Stimulated activated CD4-positive, alpha-beta T cell treated with anti-CD3 and anti-CD28 coated beads, Interleukin-2, amount 100 ng/mL, for 24 hours (primary cell): ENCODE measurements at places on chromosomes 11 and 22.

GRCh38 chr22:17471886-17472535, 91.3 kb upstream of the SLC25A18 start:
- no peak for DNase-seq

DNA sequence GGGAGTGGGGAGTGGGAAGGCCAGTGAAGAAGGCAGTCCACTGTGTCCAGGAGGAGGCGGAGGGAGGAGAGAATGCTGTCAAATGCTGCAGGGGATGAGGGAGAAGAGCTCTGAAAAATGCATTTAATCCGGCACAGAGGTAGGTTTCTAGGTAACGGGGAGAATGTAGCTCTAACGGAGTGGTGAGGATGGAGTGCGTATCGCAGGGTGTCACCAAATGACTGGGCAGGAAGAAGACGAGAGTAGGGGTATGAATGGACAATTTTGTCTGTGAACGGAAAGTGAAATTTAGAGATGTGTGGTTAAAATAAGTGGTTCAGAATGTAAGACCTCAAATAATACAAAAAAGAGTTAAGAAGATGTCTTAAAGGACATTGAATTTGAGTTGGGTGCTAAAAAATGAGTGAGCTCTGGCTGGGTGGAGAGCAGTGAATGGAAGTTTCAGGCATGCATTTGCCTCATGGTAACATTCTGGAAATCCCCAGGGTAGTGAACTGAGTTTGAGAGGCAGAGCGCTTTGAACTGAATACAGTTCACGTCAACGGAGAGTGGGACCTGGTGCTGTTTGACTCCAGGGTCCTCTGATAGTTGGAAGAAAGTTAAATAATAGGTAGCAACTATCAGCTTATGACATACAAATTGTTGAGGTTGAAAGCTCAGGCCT, 81.3 kb upstream of the CADM1 start:
- no peak for DNase-seq

- no peak for DNase-seq
Measured at GRCh38 chr22:46158283-46158682, 8.0 kb downstream of the PPARA start.

DNA sequence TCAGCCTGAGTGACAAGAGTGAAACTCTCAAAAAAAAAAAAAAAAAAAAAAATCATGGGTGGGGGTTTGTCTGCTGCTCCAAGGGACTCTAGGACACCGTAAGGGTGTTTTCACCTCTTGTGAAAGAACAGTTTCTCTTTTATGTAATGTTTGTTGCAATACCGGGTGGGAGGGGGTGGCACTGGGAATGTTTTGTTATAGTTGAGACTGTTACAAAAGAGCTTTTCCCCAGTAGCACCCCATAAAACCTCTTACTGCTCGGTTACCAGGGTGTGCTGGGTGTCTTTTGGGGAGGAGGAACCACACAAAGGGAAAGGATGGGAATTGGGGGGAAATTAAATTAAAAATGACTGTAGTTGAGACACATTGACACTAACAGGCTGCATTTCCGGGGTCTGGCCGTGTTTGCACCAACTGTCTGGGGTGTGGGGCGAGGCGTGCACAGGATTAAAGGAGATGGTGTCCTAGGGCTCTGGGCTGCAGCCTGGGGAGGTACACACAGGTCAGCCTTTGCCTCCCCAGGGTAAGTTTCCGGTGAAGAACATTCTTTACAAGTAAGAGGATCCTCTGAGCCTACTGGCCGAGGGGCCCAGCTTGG, 1.6 kb downstream of the NFAM1 start:
- no peak for DNase-seq

- no peak for DNase-seq
Measured at GRCh38 chr11:64118876-64119665, 46.8 kb downstream of the MACROD1 start.

DNA sequence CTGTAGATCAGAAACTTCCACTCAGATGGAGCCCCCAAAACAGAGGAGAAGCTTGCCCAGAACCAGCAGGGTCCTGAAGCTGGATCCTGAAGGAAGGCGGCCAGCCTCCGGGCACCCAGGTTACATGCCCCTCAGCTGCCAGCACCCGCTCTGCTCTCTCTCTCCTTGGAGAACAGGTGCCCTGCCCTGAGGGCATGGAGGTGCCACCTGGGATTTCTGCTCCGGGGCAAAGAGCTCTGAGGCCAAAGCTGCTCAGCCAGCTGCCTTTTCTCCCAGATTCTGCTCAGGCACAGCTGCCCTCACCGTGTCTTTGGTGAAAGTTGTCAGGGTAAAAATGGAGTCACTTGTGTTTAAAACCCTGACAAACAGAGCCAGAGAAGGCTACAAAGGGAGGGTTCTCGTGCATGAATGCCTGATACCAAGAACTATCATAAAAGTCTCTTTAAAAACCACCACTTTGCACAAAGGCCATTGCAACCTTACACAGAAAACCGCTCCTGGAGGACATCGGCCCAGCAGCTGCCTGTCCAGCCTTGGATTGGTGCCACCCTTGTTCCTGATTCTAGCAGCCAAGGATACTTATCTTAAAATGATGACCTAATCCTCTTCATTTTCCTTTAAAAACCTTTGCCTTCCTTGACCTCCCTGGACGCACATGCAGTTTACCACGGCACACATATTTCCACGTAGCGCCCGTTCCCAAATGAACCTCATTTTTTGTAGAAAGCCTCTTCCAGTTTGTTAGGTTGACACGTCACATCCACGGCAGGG, 140.0 kb downstream of the CACNA1I start:
- no peak for DNase-seq

DNA sequence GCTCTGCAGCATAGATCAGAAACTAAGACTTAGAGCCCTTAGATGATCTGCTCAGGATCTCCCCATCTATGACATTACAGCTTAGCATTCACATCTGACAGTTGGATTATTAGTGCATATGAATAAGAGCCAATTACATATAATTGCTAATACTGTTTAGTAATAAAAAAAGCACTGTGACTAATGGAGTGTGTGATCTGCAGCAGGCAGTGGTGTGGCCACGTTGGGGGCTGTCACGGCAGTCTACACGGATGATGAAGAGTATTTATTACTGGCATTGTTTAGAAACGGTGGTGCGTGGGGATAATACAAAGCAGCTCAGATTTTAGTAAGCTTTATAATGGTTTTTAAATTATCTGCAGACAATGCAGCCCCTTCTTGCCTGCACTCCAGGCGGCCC, 93.5 kb upstream of the TIMP3 start:
- no peak for DNase-seq

DNA sequence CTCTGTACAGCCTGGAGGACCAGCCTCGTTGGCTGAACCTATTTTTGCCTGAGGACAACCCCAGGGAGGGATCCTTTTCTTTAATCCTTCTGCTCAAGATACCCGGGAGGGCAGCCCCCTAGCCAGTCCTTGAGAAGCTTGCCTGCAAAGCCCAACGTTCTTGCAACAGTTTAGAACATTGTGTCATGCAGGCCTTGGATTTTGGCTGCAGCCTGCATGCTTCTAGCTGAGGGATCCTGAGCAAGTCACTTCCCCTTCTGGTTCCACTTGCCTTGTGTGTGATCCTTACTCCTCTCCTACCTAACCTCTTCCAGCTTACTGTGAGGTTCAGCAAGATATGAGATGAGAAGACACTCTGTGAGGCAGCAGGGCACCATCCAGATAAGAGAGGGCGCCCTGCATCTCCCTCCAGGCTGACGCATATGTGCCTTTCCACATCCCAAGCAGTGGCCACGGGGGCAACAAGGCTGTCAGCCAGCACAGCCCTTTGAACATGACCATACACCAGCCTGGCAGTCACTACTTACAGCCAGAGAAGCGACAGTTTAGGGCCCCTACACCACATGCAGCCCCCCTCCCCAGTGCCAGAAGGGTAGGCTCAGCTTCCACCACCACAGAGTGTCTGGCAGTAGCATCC, 76.1 kb downstream of the C11orf58 start:
- DNase-seq = no peak

DNA sequence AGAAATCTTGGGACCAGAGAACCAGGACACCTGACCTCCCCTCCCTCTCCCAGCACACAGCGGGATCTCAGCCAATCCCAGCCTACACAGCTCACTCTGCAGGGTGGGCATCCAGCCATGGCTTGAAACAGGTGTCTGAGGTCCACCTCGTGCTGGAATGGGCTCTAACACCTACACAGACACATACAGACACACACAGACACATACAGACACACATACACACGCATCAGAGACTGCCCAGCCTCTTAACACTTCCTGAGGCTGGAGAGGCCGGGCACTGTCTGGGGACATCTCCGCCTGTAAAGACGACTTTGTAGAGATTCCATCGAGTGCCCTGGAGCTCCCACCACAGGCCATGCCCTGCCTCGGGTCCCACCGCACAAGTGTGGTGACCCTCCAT, 36.7 kb downstream of the CAPN1 start:
- no peak for DNase-seq

DNA sequence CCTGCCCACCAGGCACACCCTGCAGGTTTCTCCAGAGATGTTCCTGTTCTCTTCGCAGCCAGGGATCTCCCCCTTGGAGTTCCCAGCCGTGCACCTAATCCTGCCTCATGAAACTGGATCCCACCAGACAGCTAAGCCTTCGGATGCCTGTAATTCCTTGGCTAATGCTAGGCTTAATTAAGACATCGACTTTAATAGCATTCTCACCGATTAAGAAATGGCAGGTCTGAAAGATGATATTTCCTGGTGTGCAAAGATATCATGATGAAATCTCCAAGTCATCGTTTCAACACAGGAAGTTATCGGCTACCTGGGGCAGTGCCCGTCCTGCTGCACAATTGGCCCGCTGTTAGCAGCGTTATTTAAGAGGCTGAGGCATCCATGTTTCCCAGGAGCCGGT, 41.5 kb upstream of the CCND1 start:
- no peak for DNase-seq

DNA sequence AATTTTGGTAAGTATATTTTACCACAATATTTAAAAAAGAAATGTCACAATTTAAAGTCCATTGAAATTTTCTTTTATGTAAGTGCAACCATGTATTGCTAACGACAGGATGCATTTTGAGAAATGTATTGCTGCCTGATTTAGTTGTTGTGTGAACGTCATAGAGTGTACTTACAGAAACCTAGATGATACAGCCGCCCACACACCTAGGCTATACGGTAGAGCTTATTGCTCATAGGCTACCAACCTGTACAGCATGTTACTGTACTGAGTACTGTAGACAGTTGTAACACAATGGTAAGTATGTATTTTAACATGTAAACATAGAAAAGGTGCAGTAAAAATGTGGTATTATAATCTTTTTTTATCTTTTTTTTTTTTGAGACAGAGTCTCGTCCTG, 48.1 kb downstream of the CBL start:
- DNase-seq = peak; percentile 63

DNA sequence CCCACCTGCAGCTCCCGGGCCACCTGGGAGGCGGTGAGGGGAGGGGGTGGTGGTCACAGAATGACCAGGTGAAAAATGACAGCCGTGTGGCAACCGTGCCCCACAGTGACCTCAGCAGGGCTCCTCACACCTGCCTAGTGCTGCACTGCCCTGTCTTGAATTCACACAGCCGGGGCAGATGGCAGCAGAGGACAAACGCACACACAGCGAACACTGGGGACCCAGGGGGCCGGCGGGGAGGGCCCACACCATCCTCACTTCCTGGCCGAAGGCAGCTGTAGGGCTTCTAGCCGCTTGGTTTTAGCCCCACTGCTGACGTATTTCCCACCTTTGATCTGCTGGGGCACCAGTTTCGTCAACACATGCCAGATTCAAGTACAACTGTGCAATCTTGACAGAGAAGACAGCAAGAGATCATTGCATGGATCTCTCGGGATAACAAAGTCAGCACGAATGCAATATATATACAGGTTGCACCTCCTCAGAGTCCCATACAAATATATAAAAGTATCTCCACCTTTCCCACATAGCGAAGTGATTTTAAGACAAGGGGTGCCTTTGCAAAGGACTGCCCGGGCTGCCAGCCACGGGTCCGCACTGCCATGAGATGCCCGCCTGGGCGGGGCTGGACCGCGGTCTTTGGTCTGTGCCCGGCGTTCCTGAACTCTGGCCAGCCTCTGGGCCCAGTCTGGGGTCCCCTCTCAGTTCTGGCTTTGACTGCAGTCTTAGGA, 26.9 kb downstream of the TRMU start:
- DNase-seq = no peak

DNA sequence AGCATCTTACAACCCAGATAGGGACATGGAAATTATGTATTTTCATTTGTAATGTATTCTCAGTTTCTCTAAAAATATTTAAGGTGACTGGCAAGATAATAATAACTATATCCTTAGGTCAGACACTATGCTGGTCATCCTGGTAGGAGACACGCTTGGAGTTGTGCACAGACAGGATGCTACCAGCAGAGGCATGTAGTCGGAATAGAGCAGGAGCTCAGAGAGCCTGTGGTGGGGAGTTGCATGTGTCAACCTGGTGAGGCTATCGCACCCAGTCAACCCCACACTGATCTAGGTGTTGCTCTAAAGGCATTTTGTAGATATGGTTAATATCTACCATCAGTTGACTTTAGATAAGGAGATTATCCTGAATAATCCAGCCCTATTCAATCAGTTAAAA, 318.5 kb downstream of the MIAT start:
- no peak for DNase-seq

- peak; percentile 82 for DNase-seq
Measured at GRCh38 chr11:94543695-94544645, at the start of gene FUT4. FUT4 (plus strand) TSS chr11:94543921; CDS start chr11:94544134, 213 bp downstream.

- no peak for DNase-seq
Measured at GRCh38 chr22:24526191-24526590, 28.7 kb downstream of the GUCD1 start.

- peak; percentile 66 for DNase-seq
Measured at GRCh38 chr22:50027639-50028537, 15.3 kb upstream of the IL17REL start.
